ENCODE measurements at places on chromosomes 16 and 17.

DNA sequence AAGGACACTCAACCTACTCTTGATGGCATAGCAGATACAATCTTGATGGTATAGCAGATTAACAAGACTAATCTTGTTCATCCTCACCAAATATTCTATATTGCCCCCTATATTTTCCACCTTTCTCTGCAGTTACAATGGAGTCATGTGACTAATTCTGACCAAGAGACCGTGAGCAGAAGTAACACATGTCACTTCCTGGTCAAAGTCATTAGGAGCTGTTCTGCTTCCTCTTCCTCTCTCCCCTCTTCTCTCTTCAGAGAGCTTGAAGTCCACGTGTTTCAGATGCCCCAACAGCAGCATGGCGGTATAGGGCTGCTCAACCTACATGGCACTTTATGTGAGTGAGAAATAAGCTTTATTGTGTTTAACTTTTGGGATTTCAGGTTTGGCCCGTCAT lies 55.3 kb upstream of the ERCC4 start:
- no peak for DNase-seq

DNA sequence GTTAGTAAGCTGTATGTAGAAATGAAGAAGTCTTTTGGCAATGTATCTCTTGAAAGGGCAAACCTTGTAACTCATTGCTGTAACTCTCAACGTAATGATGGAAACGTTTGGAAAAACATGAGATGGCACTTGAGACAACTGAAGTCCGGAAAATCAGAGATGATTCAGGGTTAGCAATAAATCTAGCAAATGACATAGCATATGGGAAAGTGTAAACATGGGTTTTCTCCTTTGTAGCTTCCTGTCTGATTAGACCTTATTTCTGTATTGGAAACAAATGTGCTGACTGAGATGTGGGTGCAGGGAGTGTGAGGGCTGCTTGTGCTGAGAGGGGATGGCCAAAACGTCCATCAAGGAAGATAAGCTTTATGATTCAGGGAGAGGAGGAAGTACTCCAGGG lies 110.7 kb upstream of the FAM20A start:
- no peak for DNase-seq

- DNase-seq, result no peak
Observed at GRCh38 chr17:38748892-38749222, 721 bp upstream of the PCGF2 start.

DNA sequence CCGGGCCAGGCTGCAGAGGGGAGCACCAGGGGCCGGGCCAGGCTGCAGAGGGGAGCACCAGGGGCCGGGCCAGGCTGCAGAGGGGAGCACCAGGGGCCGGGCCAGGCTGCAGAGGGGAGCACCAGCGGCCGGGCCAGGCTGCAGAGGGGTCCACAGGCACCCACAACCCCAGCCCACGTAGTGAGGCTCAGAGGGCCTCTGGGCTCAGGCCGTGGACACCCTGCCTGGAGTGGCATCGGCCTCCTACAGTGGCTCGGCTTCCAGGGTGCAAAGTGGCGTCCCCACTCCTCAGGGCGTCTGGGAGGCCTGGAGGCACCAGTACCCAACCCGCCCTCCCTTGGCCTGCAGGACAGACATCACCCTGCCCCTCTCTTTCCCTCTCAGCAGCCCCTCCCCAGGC lies 9.6 kb downstream of the DOC2B start:
- no peak for DNase-seq

- no peak for DNase-seq
Observed at GRCh38 chr16:88345721-88346560, 36.8 kb upstream of the ZNF469 start.
